CD4-positive, alpha-beta T cell treated with Interleukin-6 for 4 hours (primary cell): ENCODE measurements at places on chromosomes 6 and 20.

- DNase-seq: no peak
These were observed 477.0 kb downstream of the HAO1 start for GRCh38 chr20:7463290-7463689.

- DNase-seq: no peak
These were observed 35.3 kb downstream of the NEDD9 start for GRCh38 chr6:11197175-11197536.

- no peak for DNase-seq
These were observed 267.2 kb upstream of the TCF21 start for GRCh38 chr6:133621751-133622150.

- no peak for DNase-seq
These were observed 225.1 kb upstream of the MANEA start for GRCh38 chr6:95352064-95352795.

GRCh38 chr6:14313248-14313647, 195.7 kb downstream of the CD83 start:
- DNase-seq: no peak

DNA sequence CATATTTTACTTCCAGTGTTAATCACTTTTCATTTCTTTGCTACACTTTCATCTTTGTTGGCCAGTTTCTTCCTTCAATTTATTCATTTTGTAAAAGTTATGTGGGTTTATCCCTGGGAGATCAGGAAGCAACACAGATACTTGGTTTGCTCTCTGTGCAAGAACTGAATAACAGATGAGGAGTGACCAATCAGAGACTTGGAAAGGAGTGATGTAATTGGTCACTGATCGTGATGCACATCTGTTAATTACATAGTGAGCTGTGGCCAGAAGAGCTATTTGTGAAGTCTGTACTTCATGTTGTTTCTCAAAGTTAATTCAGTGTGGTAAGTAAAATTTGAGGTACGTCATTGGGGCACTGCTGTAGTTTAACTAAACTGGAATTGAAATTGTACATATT, 21.3 kb downstream of the ANKRD6 start:
- DNase-seq: no peak

GRCh38 chr6:124970243-124970642, 8.0 kb downstream of the RNF217 start:
- DNase-seq: no peak

DNA sequence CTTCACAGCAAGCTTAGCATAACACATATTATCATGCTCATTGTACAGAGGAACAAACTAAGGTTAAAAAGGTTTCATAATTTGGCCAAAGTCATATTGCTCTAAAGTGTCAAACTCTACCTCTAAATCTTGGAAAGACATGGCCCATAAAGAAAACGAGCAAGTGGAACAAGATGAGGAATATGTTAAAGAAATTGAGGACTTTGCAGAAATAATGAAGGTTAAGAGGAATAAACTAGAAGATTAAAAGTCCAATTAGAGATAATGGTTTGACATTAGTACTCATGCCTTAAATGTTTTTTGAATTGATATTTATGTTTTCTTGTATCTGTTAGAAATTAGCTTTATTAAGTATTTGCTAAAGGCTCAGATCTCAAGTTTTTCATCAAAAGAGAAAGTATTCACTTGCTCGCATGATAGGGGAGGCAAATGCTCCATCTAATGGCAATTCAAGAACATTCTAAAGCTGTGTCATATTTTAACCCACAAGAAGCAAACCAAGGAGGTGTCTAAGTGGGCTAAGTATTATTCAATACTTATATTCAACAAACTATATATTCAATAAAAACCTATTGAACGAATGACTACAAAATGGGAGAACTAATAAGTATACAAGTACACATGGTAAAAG, 192.9 kb upstream of the SPTLC3 start:
- DNase-seq: no peak

DNA sequence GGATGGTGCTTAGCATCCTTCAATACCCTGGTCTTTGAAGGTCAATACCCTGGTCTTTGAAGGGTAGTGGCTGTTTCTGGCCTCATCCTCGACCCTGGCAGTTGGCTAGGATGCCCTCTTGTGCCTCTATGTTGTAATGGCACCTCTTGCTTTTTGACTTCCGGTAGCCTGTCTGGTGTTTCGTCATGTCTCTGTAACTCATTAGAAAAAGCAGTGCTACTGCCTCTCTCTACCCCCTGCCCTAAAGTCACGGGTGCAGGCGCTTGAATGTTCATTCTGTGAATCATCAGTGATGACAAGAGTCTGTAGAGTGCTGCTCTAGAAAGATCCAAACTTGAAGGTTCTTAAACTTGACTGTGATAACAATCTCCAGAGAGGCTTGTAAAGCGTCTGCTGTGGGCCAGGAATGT, 28.3 kb downstream of the RSPO4 start:
- peak; percentile 9 for DNase-seq

DNA sequence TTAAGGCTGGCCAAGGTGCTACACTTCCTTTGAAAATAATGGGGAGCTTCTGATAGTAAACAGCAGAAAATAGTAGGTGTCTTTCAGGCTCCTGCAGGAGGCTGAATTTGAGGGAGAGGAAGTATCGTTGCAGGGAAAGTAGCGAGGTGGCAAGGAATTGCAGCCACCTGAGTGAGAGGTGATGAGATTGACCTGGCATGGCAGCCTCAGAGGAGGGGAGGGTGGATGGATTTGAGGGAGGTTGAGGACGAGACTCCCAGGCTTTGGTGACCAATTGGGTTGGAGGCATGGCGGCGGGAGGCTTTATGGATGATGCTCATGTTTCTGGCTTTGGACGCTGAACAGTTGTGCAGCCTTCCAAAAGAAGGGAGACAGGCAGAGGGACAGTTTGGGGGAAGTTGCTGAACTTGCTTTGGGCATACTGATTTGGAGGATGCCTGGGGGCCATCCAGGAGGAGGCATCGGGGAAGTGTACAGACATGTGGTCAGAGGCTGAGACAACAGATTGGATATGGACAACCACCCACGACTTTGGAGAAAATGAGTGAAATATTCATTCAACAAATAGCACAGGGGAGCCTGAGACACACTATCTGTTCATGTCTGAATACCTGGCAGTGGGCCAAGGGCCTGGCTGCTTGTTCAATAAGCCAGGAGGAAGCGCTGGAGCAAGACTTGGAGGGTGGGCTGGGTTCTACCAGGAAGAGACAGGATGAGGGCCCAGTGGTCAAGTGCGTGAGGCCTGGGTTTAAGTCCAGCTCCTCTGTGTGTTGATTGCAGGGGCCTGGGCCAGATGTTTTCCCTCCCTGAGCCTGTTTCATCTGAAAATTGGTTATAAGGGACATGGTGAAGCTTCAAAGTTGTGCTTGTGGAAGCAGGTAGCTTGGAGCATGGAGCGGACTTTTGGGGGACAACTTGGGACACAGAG, 113.2 kb downstream of the CEBPB start:
- no peak for DNase-seq

GRCh38 chr6:5004373-5005037, 668 bp upstream of the RPP40 start:
- DNase-seq: no peak

DNA sequence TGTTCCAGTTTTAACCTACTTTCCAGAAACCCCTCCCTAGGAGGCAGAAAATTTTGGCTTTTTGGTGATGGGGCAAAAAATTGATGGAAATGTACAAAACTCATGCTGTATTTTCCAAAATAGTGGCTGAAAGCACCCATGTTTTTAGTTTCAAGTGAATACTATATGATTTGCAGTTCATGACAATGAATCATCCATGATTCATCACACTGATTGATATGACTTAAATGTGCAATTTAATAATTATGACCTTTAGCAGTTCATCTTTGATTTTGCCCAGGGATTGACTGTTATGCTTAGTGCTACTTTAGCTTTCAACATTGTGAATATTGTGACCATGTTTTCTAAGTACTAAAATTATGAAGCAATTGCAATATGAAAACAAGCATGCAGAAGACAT, 478.7 kb downstream of the HTR1B start:
- DNase-seq: no peak

- DNase-seq: no peak
These were observed at the start of gene LST1 for GRCh38 chr6:31586008-31586407. Gene LST1, plus strand, starts transcription at chr6:31586277. Its CDS starts 1,023 bp downstream, at chr6:31587300.

DNA sequence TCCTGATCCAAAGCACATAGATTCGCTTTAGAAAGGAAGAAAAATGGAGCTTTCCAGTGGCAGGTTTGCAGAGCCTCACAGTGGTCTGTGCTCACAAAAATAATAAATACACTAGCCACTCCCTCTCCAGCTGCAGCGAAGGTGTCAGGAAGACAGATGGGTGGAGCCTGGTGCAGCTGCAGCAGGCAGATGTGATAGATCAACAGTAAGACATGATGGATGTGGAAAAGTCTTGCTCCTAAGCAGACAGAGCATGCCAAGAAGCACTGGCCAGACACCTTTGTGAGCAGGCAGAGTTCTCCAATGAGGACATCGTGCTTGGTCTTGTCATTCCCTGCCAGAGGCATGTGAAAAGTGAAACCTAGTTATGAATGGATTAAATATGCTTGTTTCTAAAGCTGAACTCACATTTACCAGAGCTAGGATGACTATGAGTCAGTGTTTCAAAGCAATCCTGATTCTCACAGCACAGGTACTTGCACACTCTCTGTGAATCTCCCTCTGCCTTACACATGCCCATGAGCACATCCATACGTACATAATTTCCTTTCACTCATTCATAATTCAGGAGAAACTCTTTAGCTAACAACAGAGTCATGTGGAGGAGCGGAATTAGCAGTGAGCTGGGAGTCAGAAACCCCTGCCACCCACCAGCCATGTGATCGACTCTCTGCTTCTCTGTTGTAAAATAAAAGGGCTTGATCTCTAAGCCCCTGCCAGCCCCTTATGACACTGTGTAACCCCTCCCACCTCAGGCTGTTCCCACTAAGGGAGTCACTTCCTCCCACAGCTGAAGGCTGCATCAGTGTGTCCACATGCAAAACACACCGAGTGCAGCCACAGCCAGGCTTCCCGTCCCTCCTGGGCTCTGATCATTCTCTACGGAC, 111.2 kb downstream of the SCML4 start:
- peak; percentile 54 for DNase-seq

GRCh38 chr6:79410806-79411205, 126.4 kb downstream of the LCA5 start:
- no peak for DNase-seq

- DNase-seq: no peak
These were observed 389.5 kb downstream of the CBLN4 start for GRCh38 chr20:55615818-55616217.

DNA sequence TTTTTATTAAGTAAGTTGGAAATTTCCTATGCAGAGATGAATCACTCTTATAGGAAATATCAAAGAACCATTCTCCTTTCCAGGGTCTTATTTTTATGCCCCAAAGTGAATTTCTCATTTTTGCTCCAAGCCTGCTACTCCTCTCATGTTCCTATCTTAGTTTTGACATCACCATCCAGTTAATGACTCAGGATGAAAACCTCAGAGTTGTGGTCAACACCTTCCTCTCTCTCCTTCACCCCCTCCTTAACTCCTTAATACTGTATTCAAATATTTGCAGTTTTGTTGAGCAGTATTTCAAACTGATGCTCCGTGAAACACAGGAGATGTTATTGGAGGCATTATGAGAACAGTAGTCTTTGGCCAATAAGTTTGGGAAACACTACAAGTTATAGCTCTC, 64.1 kb downstream of the NRN1 start:
- no peak for DNase-seq

- DNase-seq: no peak
These were observed 556 bp upstream of the MROH8 start for GRCh38 chr20:37179683-37180524.

DNA sequence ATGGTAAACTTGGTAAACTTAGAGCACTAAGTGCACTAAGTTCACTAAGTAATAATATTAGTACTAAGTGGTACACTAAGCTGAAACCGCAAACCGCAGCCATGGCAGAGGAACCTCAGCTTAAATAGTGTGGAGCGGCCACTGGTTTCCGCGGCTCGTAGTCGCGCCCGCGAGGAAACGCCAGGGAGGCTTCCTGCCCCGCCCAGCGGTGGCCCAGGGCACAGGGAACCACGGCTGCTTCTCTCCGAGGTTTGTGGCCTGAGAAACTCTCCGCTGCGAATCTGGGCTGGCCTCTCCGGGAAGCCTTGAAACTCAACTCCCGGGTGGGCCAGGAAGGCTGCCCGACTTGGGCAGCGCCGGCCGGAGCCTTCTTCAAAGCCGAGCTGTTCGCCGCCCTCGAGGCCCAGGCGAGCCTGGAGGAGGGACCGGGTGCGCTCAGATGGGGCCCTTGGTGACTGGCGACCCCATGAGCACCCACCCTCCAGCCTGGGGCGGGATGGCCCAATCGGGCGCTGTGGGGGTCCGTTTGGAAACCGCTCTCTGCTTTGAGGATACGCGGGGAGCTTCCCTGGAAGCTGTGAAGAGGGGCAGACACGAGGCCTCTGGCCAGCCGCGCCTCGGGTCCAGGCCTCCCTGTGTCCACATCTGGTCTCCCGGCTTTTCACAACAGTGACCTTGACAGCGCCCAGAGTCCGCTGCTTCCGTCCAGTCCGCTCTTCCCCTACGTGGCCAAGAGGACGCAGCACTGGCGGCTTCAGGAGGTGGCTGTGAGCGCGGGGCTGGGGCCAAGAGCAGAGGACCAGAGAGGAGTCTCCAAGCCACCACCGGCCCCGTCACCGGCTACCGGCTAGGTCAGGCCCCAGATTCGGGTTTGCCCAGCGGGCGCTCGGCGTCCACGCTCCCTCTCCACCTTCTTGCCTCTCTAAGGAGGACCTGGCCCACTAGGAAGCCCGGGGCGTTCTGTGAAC, 25.4 kb upstream of the HLA-E start:
- DNase-seq: peak; percentile 75

GRCh38 chr6:64479134-64479533, 843.5 kb downstream of the PHF3 start:
- DNase-seq: no peak

- no peak for DNase-seq
These were observed 50.8 kb downstream of the PREX1 start for GRCh38 chr20:48777005-48777404.

DNA sequence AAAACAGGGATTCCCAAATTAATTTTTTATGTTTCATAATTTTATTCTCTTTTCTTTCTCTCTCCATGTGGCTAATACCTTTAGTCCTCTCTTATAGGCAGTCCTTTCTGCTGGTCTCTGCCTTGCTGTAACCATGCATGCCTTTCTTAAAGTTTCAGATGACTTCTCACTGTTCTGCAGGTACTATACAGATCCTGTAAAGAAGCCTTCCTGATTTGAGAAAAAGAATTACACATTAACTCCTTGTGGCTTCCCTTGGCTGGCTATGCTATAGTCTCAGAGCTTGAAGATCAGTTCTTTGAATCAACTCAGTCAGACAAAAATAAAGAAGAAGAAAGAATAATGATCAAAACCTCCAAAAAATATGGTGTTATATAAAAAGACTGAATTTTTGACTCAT, 7.3 kb upstream of the GPR63 start:
- DNase-seq: no peak

GRCh38 chr6:125154118-125154760, 666 bp downstream of the TPD52L1 start:
- DNase-seq: peak; percentile 2

- no peak for DNase-seq
These were observed 8.2 kb downstream of the SPDEF start for GRCh38 chr6:34547701-34548644.
